GM12892 (cell line): ENCODE measurements at places on chromosomes 6 and 20.

DNA sequence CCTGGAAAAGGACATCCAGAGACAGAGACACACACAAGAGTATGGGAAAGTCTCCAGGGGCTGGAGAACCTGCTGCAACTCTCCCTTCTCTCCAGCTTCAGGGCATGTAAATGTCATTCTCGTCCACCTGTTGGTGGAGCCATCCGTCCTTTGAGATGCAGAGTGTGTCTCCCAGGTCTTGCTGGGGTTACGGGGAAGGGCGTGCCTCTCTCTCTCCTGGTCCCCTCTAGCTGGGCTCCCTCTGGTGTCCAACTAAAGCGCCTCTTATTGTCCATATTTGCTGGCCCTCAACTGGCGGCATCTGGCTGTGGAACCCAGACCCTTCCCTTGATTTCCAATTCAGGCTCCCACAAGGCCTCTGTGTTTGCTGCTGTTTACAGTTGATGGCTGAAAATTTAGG, 244.1 kb downstream of the BMP7 start:
- no peak for DNase-seq

GRCh38 chr6:5785249-5785648, 221.5 kb downstream of the NRN1 start:
- DNase-seq: no peak

GRCh38 chr6:126831461-126831860, 287.0 kb upstream of the RSPO3 start:
- no peak for DNase-seq

GRCh38 chr20:56867128-56867527, 238.0 kb downstream of the TFAP2C start:
- DNase-seq: no peak

DNA sequence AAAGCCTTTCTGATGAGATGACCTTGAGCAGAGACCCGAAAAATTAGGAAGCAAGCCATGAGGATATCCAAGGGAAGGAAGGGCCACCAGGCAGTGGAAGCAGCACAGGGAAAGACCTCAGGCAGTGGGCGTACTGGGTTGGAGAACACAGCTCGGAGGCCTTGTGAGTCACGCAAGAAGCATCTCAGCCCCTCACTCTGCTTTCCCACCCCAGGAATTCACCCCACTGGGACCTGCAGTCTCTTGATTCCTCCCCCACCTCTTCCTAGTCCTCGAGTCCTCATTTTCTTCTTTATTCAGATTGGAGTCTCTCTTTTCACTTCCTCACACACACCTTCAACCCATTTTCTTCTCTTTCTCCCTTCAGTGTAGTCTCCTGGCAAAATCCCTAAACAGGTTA, 27.0 kb downstream of the RPRD1B start:
- no peak for DNase-seq

- no peak for DNase-seq
These were observed 178.7 kb upstream of the IRAK1BP1 start for GRCh38 chr6:78688668-78689067.

DNA sequence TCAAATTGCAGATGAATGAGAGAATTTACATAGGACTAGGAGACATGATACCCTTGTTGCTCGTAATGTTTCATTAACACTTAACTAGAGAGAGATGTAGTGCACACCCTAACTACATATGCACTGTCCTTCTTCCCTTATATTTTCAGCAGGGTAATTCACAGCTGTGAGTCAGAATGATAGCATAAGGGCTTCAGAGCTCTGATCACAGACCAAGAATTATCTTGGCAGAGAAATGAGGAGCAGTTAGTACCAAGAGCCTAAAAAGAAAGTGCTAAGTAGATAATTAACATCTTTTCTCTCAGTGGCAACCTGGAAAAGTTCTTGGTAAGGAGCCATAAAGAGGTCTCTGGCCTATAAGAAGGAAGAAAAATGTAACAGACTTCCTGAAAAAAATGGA, 35.8 kb downstream of the GRIK2 start:
- DNase-seq: no peak

GRCh38 chr20:14902432-14903089, 565.1 kb upstream of the FLRT3 start:
- DNase-seq: peak; percentile 9

- DNase-seq: no peak
These were observed 205.3 kb upstream of the FOXA2 start for GRCh38 chr20:22789676-22790075.

DNA sequence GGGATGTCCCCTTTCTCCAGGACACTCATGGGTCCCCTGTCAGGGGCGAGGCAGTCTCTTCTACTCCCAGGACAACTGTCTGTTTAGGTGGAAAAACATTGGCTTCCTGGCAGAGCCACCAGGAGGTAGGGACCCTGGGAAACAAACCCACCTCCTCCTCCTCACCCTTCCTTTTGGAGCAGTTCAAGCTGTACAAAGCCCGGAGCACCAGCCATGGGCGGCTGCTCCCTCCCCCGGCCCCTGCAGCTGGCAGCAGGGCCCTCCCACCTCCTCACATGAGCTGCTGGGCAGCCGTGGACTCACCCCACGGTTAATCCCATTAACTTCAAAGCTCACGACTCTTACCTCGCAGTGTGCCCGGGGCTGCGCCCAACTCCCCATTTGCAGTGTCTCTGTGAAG, 48.6 kb downstream of the CDH4 start:
- DNase-seq: no peak

GRCh38 chr6:90687775-90688380, 101.0 kb upstream of the MAP3K7 start:
- DNase-seq: no peak

GRCh38 chr6:129280749-129281148, 397.8 kb downstream of the LAMA2 start:
- no peak for DNase-seq

DNA sequence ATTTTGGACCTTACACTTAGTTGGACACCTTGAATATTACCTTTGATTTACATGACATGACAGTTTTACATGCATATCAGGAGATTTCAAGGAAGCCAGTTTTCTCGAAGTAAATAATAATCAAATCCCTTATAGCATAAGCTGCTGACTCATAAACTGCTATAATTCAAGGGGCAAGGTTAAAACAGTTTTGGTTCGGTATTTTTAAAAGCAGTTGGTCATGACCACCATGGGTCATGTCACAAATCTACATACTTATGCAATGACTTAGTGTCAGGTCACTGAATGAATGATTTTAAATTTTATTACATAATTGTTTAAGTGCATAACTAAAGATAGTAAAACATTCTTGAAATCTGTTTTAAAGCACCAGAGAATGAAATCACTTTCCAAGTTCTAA, 158.0 kb downstream of the DST start:
- DNase-seq: no peak

- DNase-seq: no peak
These were observed 537 bp downstream of the TCP1 start for GRCh38 chr6:159788753-159789376.

DNA sequence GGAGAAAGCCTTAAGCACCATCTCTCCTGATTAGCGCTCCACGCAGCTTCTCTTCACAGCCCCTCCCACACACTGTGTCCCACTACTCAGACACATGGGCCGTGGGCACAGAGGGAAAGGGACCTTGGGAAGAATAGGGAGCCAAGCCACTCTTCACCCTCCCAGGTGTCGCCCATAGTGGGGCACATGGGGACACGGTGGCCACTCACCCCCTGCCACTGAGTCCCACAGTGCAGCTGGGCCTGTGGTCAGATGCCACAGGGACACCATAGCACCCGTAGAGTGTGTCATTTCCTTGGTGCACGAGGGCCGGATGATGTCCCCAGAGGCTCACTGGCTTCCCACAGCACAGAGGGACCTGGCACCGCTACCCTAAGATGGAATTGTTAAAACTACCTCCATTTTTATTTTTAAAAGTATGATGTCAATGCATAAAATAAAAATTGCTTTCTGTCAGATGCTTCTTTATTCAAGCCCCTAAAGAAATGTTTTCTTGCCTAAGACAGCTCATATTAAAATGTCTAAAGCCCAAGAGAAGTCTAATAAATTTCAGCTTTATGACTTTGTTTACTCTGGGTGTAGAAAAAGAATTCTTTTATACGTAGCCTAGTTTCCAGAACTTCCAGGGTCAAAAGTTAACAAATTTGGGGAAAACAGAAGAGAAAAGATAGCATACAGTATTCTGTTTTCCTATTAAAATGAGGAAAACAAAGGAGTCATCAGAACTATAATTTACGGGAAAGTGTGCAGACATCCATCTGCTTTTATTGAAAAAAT, 191.0 kb upstream of the SNX9 start:
- DNase-seq: no peak

- DNase-seq: no peak
These were observed 96.9 kb downstream of the TCP11 start for GRCh38 chr6:35044145-35044745.

DNA sequence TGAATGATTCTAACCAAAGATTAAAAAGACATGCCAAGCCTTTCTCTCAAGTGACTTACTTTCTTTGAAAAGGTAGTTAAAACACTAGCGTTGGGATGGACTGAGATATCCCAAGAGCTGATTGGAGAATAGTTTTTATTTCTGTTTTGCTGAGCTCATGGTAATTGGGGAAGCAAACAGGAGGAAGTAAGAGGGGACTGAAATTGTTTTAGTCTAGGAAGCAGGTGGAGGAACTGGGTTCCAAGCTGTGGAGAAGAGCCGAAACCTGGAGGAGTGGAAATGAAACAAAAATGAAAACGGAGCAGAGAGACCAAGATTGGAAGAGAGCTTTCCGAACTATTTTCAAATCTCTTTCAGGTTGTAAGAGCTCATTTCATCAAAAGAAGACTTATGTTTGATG, 59.9 kb upstream of the TENT5A start:
- DNase-seq: no peak

- no peak for DNase-seq
These were observed 15.5 kb downstream of the UCKL1 start for GRCh38 chr20:63940472-63941266.

GRCh38 chr6:142413111-142413510, 111.3 kb downstream of the ADGRG6 start:
- DNase-seq: no peak

DNA sequence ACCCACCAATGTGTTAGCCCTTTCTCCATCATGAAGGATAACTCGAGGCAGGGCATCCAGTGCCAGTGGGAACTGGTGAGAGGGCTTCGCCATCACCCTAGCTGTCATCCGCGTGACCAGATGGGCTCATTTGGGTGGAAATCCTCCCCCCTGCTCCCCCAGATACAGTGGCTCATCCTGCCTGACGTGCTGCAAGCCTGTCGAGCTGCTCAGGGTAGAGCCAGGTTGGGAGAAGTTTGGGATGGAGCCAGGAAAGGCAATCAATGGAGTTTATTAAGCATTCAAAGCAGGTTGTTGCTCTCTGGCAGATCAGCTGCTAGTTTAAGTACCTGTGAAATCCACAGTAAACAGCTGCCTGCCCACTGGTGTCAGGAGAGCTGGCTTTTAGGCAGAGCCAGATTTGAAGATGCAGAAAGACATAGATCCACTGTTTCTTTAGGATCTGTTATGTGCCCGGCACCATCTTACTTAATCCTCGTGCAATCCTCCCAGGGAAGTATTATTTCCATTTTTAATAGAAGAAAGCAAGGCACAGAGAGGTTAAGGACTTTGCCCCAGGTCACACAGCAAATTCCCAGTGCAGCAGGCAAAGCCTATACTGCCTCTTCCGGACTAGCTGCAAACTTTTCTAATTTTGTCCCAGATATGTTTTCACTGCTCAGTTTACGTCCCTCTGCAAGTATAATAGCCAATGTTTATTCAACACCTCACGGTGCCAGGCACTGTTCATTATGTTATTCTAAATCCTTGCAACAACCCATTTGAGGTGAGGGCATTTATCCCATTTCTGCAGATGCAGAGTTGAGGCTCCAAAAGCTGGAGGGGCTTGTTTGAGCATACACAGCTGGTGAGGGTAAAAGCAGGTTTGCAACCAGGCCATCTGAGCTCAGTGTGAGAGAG, 54.1 kb upstream of the KCNG1 start:
- no peak for DNase-seq

GRCh38 chr6:153758516-153758915, 280.5 kb upstream of the OPRM1 start:
- no peak for DNase-seq

DNA sequence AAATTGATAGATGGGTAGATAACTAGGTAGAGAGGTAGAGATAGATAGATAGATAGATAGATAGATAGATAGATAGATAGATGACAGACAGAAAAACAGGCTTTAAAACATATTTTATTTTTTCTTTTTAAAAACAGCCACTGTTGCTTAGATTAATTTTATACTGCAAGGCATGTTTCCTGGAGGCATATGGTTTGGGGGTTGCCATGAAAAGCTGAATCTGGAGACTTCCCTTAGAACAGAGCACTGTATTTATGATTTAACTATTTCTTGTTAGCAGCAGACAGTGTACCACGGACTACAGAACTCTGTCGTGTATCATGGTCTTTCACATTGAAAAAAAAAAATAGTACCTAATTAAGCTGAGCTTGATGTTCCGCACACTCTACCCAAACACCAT, 38.8 kb downstream of the METTL24 start:
- no peak for DNase-seq

DNA sequence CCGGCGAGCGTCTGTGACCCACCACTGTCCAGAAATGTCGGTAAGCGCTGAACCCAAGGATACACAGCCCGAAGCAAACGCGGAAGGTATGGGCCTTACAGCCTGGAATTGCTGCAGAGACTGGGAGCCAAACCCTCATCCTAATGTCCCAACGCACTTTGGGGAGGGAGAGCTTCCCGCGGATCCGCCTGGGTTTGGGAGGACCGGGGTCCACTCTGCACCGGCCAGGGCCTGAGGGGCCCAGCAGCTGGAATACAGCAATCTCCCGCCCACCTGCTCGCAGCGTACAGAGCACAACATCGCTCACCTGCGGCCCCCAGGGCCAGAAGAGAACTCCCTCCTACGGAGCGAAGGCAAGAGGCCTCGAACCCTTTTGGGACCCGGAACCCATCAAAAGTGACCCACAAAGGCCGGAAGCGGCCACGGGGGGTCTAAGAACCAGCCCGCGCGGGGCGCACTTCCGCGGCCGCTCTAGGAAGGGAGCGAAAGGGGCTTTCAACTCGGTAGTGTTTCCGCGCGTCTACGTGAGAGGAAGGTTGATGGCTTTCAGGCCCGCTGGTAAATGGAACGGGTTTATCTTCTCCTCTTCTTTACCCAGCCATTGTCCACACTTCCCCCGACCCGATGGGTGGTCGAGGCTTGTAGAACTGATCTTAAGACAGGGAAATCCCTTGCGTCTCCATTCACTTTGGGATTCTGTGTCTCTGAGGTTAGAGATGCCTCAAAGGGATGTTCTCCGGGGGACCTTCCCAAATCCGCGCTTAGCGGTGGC, at the start of gene ZSCAN12:
ZSCAN12 (minus strand) TSS at position 398 of the 772 bp plus-strand sequence. CDS start 1,342 bp downstream, outside the sequence.
- peak; percentile 55 for DNase-seq

- no peak for DNase-seq
These were observed 73.5 kb downstream of the ZFP64 start for GRCh38 chr20:52118016-52118623.

- DNase-seq: no peak
These were observed 99.4 kb downstream of the HDGFL1 start for GRCh38 chr6:22668717-22669116.

GRCh38 chr6:161207200-161207599, 66.7 kb downstream of the AGPAT4 start:
- no peak for DNase-seq
